ENCODE measurements at places on chromosomes 7 and 10.

- no peak for DNase-seq
Measured at GRCh38 chr10:97752956-97753355, 16.0 kb downstream of the ZFYVE27 start.

GRCh38 chr10:70508912-70509756 lies 30.6 kb downstream of the PALD1 start:
- no peak for DNase-seq

DNA sequence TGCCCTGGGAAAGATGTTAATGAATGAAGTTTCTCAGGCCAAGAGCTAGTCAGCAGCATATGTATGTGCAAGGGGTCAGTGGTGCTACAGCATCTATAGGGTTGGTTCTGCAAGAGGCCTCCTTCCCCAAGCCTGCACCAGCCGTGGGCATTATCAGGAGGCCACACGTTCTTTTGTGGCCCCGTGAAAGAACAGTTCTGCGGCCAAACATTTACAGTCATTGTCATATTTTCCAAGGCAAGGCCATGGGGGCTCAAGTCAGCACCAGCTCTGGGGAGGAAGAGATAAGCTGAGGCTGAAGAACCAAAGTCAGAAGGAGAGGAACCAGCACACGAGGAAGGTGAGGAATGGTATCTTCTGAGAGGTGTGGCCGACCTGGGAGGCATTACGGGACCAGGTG lies 54.4 kb upstream of the TMEM72 start:
- no peak for DNase-seq

- no peak for DNase-seq
Measured at GRCh38 chr10:12945690-12946359, 55.7 kb downstream of the CCDC3 start.

DNA sequence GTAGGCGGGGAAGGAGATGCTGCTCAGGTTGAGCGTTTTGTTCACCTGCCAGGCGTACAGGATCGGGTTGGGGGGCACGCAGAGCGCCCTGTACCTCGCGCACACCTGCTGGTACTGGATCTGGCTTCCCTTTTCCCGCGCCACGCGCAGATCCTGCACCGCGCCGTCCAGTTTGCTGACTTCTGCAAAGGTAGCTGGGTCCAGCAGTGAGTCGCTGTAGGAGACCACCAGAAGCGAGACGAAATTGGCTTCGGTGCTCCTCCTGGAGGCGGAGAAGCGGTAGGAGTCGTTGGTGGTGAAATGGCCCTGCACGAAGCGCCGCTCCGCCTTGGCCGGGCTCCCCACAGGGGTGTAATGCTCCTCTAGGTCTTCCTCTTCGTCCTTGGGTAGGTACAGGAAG lies 90.7 kb upstream of the RAB18 start:
- DNase-seq, result no peak

DNA sequence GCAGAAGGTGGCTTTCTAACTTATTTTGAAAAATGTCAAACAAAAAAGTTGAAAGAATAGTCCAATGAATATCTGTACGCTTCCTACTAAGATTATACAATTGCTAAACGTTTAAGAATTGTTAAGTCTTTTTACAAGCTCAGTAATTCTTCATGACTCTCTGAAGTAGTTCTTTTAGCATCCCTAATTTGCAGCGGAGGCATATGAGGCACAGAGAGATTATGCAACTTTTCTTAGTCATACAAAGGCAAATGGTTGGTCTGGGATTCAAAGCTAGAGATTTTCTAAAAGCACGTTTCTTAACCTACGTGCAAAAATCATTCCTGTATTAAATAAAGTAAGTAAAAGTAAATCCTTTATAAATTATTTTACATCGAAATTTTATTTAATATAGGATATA lies 254.2 kb downstream of the MAGI2 start:
- DNase-seq, result no peak

GRCh38 chr10:70350501-70350900 lies 31.9 kb downstream of the LRRC20 start:
- DNase-seq, result no peak

- DNase-seq, result no peak
Measured at GRCh38 chr10:119282446-119282845, 75.1 kb downstream of the GRK5 start.

GRCh38 chr10:103193107-103193819 lies at the start of gene NT5C2:
Gene NT5C2, minus strand, starts transcription at chr10:103193272. Its CDS starts 18,314 bp downstream, at chr10:103174958.
- peak; percentile 50 for DNase-seq

GRCh38 chr7:35379481-35379880 lies 125.6 kb upstream of the TBX20 start:
- no peak for DNase-seq

- peak; percentile 19 for DNase-seq
Measured at GRCh38 chr10:78685466-78686103, 383.2 kb upstream of the ZMIZ1 start.

- DNase-seq, result no peak
Measured at GRCh38 chr7:98826811-98827231, 43.0 kb downstream of the TMEM130 start.

DNA sequence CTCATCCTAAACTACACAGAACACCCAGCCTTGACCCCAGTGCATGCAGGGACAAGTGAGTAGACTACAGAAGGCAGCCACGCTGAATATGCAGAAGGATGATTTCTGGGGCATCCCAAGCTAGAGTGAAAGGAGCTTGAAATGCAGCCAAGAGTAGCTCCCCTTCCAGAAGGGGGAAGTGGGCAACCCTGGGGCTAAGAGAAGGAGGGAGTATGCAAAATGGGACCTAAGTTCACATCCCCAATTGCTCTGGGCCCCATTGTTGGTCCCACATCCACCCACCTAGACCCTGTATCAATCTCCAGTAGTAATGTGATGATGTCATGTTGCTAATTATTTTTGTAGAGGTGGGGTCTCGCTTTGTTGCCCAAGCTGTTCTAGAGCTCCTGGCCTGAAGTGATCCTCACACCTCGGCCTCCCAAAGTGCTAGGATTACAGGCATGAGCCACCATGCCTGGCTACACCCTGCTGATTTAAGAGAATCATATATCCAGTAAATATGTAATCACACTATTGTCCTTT lies 5.6 kb upstream of the PSTK start:
- no peak for DNase-seq

GRCh38 chr7:36506820-36507219 lies 117.2 kb downstream of the ANLN start:
- DNase-seq, result peak; percentile 26

GRCh38 chr10:28179006-28179742 lies 123.7 kb downstream of the MPP7 start:
- peak; percentile 62 for DNase-seq

GRCh38 chr7:95209788-95210187 lies 114.5 kb downstream of the PON1 start:
- DNase-seq, result no peak

DNA sequence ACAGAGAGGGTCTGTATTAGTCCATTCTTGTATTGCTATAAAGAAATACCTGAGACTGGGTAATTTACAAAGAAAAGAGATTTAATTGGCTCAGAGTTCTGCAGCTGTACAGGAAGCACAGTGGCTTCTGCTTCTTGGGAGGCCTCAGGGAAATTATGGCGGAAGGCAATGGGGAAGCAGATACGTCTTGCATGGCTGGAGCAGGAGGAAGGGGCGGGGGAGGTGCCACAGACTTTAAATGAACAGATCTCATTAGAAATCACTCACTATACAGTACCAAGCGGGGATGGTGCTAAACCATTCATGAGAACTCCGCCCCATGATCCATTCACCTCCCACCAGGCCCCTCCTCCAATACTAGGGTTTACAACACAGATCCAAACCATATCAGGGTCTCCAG lies 3.7 kb upstream of the CALU start:
- DNase-seq, result no peak

DNA sequence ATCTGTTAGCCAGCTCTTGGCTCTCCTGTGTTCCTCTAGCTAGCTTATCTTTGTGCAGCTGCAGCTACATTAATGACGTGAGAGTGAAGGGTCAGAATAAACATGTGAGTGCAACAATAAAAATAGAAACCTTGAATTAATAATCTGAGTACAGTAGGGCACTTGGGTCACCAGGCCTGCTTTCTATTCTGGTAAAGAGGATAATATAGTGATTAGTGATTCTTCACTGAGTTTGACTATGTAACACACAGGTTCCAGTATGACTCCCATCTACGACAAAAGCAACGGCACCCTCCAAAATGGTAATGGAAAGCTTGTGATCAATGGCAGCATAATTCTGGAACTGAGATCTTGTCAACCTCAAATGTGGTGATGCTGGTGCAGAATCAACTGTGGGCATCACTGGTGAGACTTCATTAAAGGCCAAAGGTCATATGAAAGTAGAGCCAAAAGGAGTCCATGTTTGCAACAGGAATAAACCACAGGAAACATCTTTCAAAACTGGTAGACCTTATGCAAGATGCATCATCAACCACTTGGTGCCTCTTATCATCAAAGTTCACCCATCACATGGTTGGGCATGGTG lies 77.6 kb downstream of the NRBF2 start:
- DNase-seq, result no peak

DNA sequence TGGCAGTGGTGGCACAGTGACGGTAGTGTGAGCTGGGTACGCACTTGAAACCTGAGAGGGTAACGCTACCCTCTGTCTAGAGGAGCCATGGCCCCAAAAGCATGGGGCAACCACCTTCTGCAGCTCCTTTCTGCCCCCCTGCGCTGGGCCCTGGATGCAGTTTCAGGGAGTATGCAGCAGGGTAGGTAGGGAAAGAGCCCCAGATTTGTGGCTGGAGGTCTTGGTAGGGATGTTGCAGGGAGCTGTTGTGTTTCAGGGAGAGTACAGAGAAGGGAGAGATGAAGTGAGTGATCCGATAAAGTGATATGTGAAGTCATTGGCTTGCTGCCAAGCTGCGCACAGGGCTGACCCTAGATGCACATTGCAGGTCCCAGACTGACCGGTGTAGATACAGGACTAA lies 2.7 kb upstream of the PGAM2 start:
- no peak for DNase-seq

DNA sequence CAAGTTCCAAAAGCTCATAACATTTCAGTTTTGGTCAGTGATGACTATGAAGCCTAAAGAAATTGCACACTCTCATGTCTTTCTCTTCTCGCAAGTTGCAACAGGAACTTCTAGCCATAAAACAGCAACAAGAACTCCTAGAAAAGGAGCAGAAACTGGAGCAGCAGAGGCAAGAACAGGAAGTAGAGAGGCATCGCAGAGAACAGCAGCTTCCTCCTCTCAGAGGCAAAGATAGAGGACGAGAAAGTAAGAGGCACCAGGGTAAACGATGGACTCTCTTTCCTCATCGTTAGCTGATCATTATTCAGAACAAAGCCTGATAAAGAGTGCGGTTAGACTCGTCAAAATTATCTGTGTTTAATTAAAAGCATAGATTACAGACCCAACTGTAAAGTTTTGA lies 94.7 kb downstream of the HDAC9 start:
- DNase-seq, result no peak

DNA sequence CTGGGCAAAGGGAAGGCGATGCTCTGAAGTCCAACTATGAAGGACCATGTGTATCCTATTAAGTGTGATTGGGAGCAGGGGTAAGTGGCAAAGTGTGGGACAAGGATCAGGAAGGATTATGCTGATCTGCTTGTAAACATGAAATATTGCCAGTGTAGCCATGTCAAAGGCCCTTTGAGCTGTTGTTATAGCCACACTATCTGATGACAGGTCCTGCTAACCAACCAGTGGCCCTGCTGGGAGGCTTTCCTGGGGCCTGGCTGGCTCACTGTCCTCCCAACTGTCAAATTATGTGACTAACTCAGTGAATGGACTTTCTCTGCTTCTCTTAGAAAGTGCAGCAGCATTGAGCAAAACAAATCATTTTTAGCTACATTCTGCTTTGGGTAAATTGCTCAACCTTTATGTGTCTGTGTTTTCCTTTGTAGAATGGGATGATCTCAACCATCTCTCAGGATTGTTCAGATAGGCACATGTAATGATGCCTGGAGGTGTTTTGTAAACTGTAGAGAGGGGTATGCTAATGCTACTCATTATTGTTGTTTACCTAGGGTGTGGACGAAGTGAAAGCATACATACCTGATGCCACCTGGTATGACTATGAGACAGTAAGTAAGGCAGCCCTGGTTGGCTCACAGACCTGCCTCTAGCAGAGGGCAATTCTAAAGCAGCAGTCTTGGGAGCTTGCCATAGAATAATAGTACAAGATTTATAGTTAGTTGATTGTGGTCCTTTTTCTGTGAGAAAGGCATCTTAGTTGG lies 47.4 kb downstream of the MGAM2 start:
- DNase-seq, result no peak

DNA sequence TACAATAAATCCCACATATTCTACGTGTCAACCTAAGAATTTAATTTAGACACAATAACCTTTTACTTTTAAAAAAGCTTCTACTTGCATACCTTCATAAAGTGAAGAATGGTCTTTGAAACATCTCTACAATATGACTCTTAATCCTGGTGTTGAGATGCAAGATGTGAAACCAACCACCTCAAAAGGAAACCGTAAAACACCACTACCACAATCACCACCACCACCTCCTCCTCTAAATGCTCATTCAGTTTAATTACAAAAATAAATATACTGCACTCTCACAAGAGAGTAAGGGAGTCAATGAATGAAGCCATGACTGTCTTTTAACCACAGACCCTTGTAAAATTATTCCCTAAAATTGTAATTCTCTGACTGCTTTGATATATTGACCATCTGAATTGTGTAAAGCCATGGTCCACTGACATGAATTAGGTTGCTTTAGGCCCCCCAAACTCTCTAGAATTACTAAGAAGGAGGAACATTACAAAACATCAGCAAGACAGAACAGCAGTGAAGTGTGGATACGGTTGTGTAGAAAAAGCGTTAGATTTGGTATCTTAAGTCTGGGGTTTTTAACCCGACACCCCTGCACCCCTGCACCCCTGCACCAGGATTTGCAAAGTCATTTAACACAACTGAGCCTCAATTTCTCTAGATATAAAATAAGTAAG lies 171.4 kb downstream of the SFMBT2 start:
- no peak for DNase-seq

GRCh38 chr7:155555116-155555695 lies 8.8 kb upstream of the CNPY1 start:
- no peak for DNase-seq

- peak; percentile 22 for DNase-seq
Measured at GRCh38 chr10:33336582-33337325, 2.3 kb upstream of the NRP1 start.

- no peak for DNase-seq
Measured at GRCh38 chr7:98619450-98620321, 2.6 kb downstream of the NPTX2 start.

GRCh38 chr10:71575934-71576801 lies 143.4 kb downstream of the C10orf105 start:
- DNase-seq, result no peak

DNA sequence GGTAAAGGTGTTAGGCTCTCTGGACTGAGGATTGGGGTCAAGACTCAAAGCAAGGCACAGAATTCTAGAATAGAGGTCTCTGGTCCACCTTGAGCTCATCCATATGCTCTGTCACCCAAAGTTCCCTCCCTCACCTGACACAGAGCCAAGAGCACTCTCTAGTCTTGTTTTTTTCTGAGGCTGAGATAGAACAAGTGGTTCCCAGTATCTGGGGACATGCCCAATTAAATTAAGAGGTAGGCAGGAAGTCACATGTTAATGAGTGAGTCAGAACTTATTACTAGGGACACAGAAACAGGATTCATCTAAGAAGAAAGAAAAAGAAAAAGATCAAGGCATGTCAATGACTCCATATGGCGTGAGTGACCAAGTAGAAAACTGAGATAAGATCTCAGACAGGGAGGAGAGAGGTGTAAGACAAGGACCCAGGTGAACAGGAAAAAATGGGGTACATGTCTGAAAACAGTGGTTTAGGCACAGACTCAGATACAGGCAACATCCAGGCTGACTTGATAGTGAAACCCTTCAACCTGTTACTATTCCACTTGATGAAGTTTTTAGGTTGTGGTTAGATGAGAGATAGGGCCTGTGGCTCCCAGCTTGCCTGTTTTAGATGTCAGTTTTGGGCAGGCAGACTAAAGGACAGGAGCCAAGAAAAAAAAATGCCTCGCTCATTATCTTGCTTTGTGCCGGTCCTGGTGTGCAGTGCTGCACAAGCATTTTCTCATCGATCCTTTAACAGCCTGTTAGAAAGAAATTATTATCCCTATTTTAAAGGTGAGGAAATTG lies 609.9 kb downstream of the CCSER2 start:
- no peak for DNase-seq
